HuH-7 (cell line): ENCODE measurements at places on chromosomes 13 and 19.

DNA sequence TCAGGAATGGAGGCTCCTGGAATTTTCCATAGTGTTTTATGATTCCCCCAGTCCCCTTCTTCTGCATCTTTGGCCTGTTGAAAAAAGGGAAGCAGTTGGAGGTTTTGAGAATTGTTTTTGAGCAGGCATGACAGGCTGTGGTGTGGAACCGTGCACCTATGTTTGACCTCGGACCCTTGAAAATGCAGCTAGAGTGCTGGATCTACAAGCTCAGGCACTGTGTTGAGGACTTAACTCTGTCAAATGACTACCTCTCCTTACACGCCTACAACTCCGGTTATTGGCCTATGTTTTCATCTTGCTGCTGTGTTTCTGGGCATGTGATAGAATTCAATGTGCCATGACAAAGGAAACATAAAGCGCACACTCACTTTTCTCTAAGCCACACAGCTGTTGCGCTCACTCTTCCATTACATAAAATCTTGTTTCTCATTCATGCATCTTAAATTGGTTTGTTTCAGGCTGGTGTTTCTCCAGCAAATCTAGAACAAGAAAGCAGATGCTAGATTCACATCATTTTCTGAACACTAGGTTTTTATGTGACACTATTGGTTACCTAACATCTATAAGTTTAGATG, 616.6 kb downstream of the FGF9 start:
- DNase-seq = no peak

GRCh38 chr19:43499042-43499441, 5.5 kb downstream of the PHLDB3 start:
- peak; percentile 93 for DNase-seq

DNA sequence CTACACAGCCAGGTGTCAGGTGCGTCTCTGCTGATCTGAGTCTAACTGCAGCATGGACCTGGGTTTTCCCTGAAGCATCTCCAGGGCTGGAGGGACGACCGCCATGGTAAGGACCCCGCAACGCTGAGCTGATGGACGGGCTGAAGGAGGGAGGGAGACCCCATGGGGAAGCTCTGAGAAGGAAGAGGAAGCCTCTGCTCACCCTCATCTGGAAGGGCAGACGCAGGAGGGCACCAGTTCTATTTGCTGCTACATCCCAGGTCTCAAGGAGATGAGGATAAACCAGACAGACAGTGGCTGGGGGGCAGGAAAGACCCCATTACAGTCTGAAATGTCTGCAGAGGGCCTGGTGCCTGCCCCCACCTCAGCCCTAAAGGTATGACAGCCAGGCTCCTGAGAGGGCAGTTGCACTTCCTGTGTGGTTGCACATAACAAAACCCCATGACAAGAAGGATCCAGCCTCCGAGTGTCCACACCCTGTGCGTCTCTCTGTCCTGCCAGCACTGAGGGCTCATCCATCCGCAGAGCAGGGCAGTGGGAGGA, at the start of gene LILRA2:
Gene LILRA2 (plus strand): TSS at position 461 of the 543 bp plus-strand sequence. CDS start 89 bp downstream, outside the sequence.
- DNase-seq = no peak

- no peak for DNase-seq
Measured at GRCh38 chr19:38554676-38555141, 63.0 kb downstream of the MAP4K1 start.

- DNase-seq = no peak
Measured at GRCh38 chr13:79772811-79773210, 291.9 kb downstream of the NDFIP2 start.

DNA sequence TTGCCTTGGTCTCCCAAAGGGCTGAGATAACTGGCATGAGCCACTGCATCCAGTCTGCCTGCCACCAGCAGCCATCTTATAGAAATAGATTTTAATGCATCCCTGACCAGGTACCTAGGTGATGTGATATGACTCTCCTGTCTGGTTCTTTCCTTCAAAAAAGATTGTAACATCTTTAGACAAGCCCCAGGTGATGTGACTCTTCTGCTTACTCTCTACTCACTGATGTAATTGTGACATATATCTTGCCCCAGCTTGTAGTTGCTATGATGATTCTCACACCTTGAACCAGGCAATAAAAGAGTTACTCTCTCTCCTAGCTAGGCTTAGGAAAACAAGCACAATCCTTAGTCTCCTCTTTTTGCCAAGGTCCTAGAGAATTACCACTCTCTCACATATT, 30.6 kb upstream of the ZNF681 start:
- DNase-seq = no peak

GRCh38 chr13:40639221-40639681, 27.2 kb downstream of the FOXO1 start:
- no peak for DNase-seq

GRCh38 chr13:35345992-35346391, 130.5 kb downstream of the MAB21L1 start:
- DNase-seq = no peak
